ENCODE measurements at places on chromosomes 13 and 19. TPM values are rescaled to one million over a fixed set of nuclear protein-coding genes. Genes with fewer than 3 reads are reported as not detected.
A peak's percentile ranks its signal among the peaks of the same experiment; 100 is the strongest.

DNA sequence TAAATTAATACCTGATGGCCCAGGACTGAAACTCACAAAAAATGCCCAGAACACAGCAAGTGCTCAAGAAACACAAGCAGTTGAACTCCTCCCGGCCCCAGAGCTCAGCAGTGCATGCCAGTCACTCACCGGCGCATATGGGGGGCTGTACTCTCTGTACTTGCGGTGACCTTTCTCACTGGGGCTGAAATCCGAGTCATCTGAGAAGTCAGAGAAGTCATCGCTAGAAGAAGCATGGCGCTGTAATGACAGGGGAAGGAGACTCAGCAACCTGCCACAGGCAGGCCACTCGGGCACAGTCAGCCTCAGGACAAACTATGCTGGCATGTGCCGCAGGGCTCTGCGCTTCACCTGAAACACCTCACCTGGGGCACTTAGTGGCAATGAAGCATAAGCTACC, 19.7 kb downstream of the ZC3H4 start:
- no peak for DNase-seq

GRCh38 chr13:65553096-65553727, 1676.9 kb downstream of the PCDH9 start:
- DNase-seq: no peak

- no peak for DNase-seq
These were observed 628.7 kb downstream of the EFNB2 start for GRCh38 chr13:105906746-105907145.

- DNase-seq: no peak
These were observed 33.9 kb upstream of the RANBP3 start for GRCh38 chr19:6011794-6012193.

DNA sequence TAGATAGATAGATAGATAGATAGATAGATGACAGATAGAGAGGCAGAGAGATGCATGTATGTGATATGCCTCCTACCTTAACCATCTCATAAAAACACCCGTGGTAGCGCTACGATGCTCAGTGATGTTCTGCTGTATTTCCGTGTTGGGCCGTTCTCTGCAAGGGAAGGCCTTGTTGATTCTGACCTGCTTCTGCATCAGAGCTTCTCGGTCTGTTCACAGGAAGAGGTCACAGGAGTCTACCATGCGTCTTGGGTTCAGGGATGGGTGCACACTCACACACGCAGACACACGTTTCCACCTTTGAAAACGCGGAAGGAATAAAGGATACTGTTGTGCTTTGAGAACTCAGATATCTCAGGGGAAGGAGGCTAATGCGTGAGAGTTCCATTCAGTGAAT, 316.9 kb downstream of the TEX29 start:
- no peak for DNase-seq

DNA sequence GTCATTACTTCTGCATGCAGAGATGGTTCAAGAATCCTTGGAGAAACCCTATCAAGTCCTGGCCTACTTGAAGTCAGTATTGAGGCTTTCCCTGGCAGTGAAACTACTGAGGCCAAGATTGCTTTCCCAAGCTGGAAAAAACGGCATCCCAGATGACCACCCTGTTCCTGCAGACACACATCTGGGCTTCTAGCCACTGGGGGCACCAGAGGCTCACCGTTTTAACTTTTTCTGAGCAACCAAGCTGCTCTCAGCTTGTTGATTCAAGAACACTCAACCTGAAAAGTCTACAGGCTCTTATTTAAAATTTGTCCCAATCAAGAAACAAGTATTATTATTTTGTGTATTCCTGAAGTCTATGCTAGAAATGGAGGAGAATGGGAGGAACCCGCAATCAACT, 66.6 kb downstream of the SPRYD7 start:
- no peak for DNase-seq

ACP5 gene
- 12.6 TPM for total RNA-seq

NPAS1 gene
- 9.8 TPM for total RNA-seq

DNA sequence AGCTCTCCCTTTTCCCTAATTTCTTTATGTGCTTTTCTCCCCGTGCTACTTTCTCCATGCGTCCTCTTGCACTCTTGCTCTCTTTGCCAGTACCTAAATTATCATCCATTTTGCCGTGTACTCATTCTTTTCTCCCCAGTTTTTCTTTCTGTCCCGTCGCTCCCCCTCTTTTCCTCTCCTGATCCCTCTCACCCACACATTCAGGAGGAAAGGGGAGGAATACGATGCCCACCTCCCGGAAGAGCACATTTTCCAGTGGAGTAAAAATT, 821 bp downstream of the ZNF616 start:
- DNase-seq: no peak

DNA sequence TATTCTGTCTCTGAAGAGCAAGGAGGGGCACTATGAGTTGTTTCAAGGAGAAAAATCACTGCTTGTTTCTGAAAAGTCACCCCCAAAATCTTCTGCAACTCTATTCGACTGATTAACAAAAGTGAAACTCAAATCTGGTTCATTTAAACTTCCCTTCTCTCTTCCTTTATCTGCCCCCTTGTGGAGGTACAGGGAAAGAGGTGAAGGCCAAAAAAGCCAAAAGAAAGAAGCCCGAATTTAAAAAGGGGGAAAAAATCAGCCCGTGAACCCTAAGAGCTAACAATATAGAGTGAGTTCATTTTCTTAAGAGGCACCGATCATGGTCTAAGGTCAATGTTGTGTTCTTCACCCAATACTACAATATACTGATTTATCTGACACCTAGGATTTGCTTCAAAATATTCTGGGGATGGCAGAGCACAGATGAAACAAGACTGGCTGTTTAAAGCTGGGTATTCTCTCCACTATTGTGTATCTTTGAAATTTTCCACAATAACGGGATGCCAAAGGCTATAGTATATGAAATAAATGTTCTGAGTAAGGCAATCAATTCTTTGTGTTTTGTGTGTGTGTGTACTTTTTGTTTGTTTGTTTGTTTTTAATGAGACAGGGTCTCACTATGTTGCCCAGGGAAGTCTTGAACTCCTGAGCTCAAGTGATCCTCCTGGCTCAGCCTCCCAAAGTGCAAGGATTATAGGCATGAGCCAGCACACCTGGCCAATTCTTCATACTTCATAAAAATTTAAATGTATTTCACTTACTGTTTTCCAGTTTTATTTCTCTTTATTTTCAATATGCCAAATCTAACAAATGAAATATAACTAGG, 55.0 kb upstream of the EEF1AKMT1 start:
- DNase-seq: no peak

TEKTIP1 gene
- 2.4 TPM for total RNA-seq

- no peak for DNase-seq
These were observed 10.8 kb upstream of the RNF113B start for GRCh38 chr13:98187965-98188261.

DNA sequence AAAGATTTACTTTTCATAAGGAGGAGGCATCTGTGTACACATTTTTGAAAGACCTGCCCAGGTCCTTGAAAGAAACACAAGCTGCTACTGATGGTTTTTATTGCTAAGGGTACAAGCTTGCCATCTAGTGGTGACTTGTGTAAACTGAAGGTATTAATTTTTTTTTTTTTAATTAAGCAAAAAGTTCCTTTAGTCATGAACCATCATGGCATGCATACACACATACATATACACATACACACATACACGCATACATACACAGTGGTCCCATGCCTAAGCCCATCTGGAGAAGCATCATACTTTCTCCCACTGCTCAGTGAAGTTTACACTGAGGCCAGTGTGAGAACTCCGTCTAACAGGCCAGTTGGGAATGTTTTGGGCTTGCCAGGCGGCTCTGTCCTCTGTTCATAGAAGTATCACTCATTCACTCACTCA, 312.5 kb downstream of the DCLK1 start:
- no peak for DNase-seq

DNA sequence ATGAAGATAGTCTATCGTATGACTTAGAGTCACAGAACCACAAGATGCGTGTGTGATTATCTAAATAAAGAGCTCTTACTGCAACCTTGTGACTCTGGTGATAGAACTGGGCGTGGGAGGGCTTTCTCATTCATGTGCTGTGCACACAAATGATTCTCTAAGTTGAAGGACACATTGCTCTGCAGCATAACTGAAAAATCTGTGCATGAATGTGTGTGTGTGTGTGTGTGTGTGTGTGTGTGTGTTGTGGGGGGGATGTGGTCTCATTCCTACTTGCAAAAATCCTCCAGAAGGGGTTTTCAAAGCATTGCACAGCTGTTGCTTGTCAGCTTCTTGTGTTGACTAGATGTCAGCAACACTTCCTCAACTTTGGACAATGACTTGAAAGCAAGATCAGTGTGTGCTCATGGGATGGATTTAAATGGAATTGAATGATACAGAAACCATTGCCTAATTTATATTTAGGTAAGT, 22.4 kb downstream of the LRCH1 start:
- no peak for DNase-seq

DNA sequence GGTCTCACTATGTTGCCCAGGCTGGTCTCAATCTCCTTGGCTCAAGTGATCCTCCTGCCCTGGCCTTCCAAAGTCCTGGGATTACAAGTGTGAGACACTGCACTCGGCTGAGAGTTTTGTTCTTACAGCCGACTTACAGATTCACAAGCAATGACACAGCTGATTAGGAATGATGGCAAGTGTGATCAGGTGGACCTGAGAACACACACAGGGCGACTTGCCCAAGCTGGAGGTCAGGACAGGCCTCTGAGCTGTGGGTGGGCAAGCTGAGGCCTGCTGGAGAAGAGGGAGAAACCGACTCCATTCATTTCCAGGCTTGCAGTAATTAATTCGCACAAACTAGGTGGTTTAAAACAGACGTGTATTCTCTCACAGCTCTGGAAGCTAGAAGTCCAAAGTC, 8.1 kb upstream of the ATG4D start:
- no peak for DNase-seq

GRCh38 chr13:32902874-32903273, 113.3 kb upstream of the KL start:
- DNase-seq: peak; percentile 89

DNA sequence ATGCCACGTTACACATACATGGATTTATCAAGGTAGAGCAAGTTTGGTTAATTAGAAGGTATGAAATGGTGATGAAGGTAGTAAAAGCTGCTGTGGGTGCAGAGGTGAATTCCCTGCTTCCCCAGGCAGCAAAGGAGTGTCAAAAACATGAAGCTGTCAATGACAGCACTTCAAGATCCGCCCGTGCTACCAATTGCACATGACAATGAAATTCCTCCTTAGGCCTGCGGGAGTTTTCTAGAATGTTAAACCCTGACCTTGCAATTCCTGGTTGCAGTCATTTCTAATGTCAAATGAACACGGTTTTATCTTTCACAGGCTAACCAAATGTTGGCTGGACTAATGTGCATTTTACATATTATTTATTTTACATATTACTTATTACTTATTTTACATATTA, 67.7 kb upstream of the LSM14A start:
- DNase-seq: no peak

FGF22 gene
- total RNA-seq: 0.45 TPM

GRCh38 chr13:101757446-101758039, 305.1 kb downstream of the ITGBL1 start:
- DNase-seq: no peak

DNA sequence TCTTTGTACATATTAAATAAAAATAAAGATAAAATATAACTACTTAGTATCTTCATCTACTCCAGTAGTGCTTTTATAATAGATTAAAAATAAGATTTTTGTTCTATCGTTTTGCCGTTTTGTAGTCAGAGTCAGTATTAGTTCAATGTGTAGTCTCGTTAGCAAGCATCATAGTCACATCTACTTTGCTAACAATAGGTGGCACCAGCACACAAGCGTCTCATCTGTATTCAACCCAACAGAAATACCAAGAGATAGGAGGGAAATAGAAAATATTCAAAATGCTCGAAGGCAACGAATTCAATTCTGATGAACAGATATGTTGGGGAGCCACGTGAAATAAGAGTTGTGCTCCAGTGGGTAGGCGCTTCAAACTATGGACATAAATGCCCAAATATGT, 21.4 kb upstream of the MICU2 start:
- no peak for DNase-seq

GRCh38 chr13:110649551-110649950, 34.2 kb downstream of the NAXD start:
- DNase-seq: peak; percentile 45

PEPD gene
- total RNA-seq: 56.6 TPM
